ENCODE measurements at places on chromosomes 12 and 14. TPM values are rescaled to one million over a fixed set of nuclear protein-coding genes. Genes with fewer than 3 reads are reported as not detected.
A peak's percentile ranks its signal among the peaks of the same experiment; 100 is the strongest.

Gene RBM25
- polyA plus RNA-seq = 67.3 TPM

Gene CLEC9A
- 0.04 TPM for polyA plus RNA-seq

Gene MNAT1
- 24.0 TPM for polyA plus RNA-seq

DNA sequence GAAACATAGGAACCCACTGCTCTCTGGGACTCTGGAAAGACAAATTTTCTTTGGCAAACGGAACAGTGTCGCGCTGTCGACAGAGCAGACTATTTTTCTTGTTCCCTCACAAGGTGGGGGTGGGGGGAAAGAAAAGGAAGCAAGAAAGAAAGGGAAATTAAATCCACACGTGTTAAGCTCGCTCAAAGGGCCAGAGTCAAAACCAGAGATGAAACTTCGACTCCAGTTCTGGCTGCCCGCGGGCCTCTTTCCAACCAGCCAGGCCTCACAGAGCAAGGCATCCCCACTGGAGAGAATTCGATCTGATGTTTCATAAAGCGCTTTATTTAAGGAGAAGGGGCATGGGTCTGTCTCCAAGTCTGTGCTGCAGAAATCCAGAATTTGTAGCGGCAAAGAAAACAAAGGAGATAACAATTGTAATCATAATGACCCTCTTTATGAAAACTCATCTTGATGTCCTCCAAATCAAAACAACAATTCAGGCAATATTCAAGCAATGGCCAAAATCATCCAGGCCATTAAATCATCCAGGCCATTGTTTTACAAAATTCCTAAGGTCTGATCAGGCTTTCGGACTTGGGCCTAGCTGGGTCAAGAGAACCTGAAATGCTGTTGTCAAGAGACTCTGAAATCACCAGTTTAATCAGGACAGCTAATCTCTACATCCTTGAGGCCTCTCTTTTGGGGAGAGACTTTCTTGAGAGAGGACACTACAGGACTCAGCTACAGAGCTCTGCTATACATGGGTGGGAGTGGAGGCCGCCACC, 5.3 kb upstream of the TBX5 start:
- no peaks in the 10 kb centered on the region for H3K4me1 ChIP-seq
- no peak overlapping the region for H3K4me3 ChIP-seq
- no peaks in the 10 kb centered on the region for H3K27me3 ChIP-seq

DNA sequence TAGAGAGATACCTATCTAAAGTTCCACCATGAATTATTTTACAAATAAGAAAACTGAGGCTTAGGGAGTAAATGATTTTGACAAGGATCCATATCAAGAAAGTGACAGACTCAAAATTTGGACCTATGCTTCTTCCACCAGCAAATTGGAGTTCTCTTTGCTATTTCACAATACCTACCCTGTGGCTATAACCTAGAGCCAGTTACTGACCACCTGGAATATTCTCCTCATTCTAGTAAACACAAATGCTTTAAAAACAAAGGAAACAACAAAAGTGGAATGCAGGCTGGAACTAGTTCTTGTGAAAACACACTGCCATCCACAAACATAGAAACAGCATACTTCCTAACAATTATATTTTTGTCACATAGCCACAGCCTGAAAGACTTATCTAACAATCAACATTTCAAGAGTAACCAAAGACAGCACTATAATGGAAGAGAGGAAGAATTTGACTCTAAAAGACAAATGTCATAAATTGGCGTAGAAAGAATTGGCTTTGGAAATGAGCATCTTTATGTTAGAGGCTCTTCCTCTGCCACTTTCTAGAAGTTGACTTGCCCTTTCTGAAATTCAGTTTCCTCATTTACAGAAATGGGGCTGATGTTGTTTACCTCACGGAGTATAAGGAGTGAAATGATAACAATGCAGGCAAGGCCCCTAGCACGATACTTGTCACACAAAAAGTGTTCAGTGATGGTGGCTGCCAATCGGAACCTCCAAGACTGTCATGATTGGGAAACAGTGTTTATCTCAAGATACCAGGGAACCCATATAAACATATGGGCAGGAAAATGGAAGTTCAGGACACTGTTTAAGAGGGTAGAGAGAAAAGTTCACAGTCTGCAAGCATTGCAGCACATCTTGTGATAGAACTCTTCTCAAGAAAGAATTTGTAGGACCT, 138.6 kb upstream of the LGR5 start:
- no peak overlapping the region for H3K4me3 ChIP-seq
- no peaks in the 10 kb centered on the region for H3K36me3 ChIP-seq
- no peak overlapping the region for H3K27ac ChIP-seq
- no peaks in the 10 kb centered on the region for H3K27me3 ChIP-seq

GRCh38 chr12:52903855-52904508, 894 bp downstream of the KRT8 start:
- H3K4me3 ChIP-seq = peak overlapping the region; percentile 52
- H3K4me1 ChIP-seq = peaks cover 2% of the 10 kb centered on the region
- no peaks in the 10 kb centered on the region for H3K36me3 ChIP-seq
- no peaks in the 10 kb centered on the region for H3K27me3 ChIP-seq
- DNase-seq = peak; percentile 57

GRCh38 chr14:94394581-94395207, 6.3 kb upstream of the SERPINA1 start:
- H3K4me1 ChIP-seq = no peaks in the 10 kb centered on the region
- no peaks in the 10 kb centered on the region for H3K36me3 ChIP-seq
- DNase-seq = no peak
- H3K27ac ChIP-seq = no peak overlapping the region

GRCh38 chr14:80364274-80364673, 153.0 kb upstream of the DIO2 start:
- H3K4me1 ChIP-seq = no peaks in the 10 kb centered on the region
- no peaks in the 10 kb centered on the region for H3K27me3 ChIP-seq
- H3K27ac ChIP-seq = no peak overlapping the region
- DNase-seq = no peak

DNA sequence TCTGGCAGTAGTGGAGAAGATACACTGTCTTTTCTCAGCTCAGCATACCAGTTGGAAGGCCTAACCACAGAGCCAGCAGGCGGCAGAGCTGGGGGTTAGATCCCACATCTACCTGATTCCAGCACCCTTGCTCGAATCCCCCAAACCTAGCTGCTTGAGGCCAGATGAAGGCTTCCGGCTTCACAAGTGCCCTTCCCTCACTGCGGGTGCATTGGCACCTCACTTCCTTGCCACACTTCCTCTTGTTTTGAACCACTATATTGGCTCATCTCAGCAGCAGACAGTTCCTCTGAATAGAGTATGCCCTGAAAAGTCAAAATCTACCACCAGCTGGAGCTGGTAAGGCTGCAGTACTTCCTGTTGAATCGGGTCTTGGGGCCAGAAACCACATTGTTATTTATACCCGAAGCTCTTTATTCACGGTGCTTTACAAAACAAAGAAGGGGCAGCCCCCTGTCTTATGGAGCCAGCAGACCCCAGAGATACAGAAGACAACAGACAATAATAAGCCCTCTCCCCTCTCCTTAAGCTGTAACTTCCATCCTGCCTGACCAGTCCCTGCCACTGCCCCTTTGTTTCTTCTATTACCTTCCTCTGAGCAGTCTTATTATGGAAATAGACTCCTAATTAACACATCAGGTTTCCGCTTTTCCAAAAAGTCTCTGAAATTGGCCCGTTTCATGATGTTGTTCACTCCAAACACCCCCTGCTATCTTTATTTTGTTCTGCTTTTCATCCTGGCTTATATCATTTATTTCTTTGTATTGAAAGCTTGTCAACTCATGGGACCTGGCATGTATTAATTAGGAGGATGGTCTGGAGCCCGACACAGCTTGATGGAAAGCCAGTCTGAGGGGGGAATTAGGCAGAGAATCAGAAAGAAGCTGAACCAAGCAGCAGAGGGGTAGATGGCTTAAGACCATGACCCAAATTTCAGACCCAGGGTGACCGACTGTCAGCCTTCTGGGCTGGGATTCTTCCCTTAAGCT, 233.5 kb downstream of the EFCAB11 start:
- no peaks in the 10 kb centered on the region for H3K4me1 ChIP-seq
- no peaks in the 10 kb centered on the region for H3K36me3 ChIP-seq
- DNase-seq = no peak
- no peaks in the 10 kb centered on the region for H3K27me3 ChIP-seq
- no peak overlapping the region for H3K27ac ChIP-seq

- H3K27ac ChIP-seq = peak overlapping the region; percentile 39
- no peaks in the 10 kb centered on the region for H3K36me3 ChIP-seq
- DNase-seq = peak; percentile 59
- H3K4me1 ChIP-seq = peaks cover 38% of the 10 kb centered on the region
Observed at GRCh38 chr14:101408077-101408831, 153.0 kb upstream of the DIO3 start.

DNA sequence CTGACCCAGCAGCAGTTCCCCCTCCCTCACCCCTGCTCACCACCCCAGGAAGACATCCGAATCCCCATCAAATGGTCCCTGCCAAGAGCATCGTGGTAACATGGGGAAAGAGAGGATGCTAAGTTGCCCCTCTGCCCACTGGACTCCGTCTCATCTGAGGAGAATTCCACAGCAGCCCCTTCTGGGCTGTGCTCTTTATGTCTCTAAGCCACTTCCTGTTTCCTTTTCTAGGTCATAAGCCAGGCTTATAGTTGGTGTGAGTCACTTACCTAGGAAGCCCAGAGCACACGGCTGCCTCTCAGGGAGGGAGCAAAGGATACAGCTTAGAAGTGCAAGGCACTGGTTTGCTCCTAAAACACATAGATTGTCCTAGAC, 76.0 kb downstream of the VCPKMT start:
- H3K36me3 ChIP-seq = no peaks in the 10 kb centered on the region
- no peak overlapping the region for H3K4me3 ChIP-seq
- no peaks in the 10 kb centered on the region for H3K27me3 ChIP-seq
- no peak overlapping the region for H3K27ac ChIP-seq

DNA sequence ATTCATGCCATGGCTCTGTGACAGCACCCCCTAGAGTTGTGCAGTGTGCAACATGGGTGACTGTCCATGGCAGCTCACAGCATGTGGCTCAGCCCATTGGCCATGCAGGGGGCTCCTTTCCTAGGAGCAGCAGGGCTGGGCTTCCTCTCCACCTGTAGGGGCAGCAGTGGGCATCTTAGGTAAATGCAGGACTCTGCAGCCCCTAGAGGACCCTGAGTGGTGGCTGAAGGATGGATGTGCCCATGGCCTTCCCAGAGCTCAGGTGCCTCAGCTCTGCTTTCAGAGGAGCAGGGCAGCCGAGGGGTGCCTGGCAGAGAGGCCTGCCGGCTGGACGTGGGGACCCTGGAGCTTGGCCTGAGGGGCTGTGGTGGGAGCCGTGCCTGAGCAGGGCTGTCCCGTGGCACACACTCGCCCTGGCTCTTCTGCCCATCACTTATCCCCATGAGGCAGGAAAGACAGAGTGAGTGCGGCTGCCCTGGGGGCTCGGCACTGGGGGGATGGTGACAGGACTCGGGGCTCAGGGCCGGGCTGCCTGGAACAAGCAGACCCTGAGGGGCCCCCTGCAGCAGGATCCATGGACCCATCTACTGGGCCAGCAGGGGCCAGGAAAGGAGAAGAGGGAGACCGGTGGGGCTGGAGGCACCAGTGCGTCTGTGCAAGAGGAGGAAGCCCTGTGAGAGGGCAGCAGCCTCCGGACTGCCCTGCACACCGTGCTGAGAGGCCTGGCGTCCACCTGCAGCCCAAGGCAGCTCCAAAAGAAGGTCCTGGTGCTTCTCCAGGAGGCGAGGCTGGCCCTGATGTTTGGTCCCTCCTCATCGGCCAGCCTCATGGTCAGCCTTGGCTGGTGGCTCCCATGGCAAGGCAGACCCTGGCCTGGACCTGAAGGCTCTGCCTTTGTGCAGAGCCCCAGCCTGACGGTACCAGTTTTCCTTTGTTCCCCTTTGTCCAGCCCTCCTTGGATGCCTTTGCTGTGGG, 7.6 kb downstream of the ADSS1 start:
- H3K36me3 ChIP-seq = no peaks in the 10 kb centered on the region
- H3K4me1 ChIP-seq = no peaks in the 10 kb centered on the region
- H3K27me3 ChIP-seq = no peaks in the 10 kb centered on the region
- H3K27ac ChIP-seq = no peak overlapping the region
- H3K4me3 ChIP-seq = no peak overlapping the region
